ENCODE measurements at places on chromosomes 6 and 20. TPM values are rescaled to one million over a fixed set of nuclear protein-coding genes. Genes with fewer than 3 reads are reported as not detected.

DNA sequence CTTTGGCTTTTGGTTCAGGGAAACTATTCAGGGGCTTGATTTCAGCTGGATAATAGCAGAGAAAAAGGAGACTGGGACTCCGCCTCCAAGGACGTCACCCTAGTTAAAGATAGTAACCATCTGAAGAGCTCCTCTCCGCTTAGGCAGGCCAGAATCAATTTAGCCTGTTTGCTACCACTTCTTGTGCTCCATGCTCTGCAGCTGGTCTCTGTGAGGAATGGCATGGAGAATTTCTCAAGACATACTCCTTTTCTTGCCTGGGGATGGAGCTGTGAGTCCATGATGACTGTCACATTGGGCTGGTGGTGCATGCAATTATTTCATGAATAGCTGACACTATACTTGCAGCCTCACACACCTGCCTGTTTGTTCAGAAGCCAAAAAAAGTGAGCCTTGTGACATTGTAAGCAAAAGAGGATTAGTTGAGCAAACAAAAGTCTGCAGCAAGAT lies 61.4 kb downstream of the TXLNB start:
- no peak for DNase-seq

DNA sequence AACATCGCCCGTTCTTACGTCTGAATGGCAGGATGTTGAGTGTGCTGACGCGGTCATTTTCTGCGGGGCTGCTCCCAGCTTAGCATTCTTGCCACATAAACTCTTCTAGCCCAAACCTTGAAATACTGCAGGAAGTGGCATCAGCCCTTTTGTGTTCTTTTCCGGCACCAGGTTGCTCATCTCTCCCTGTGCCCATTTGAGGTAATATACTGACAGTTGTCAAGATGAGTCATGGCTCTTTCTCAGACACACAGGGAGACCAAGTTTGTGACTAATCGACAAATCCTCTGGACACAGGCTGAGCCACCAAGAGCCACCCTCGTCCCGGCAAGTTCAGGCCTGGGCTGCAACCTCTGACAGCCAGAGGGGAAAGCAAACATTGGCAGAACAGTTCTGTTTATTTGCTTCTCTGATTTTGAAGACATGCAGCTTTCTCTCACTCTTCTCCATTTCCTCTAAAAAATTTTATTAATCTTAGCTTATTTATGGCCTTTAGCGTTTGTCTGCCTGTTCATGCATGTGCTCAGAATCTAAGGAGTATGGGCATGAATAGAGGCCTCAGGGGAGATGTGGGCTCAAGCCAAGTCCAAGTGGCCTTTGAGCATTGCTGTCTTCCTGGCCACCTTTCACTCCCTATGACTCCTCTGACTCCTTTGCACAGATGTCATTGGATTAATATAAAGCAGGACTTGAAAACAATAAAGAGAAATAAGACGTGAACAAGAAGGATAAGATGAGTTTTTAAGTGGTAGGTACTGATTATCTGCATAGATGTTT lies 328.2 kb upstream of the JAG1 start:
- DNase-seq: peak; percentile 0

GRCh38 chr6:15996030-15996429 lies 132.9 kb upstream of the MYLIP start:
- DNase-seq: no peak

- no peak for DNase-seq
These were observed 93.7 kb upstream of the EDN1 start for GRCh38 chr6:12196326-12196936.

DNA sequence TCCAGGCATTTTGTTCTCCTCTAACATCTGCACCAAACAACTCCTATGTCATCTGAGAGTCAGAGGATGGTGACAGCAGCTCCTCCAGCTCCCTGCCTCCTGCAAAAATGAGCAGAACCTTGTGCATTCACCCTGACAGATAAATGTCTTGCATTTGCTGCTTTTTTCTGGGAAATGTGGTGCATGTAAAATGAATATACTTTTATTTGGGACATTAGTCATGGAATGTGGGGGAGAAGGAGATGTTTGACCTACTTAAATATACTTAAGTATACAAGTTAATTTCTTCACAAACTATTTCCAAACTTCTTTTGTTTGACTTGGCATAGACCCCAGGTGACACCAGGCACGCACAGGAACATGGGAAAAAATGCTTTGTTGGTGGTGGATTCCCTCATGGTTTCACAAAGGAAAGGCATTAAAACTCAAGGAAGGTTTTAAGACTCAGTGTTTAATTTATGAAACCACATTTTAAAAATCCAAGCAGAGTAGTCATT lies 181.8 kb upstream of the MCHR2 start:
- DNase-seq: no peak

GRCh38 chr6:115717062-115717461 lies 343.6 kb downstream of the FRK start:
- DNase-seq: no peak

- no peak for DNase-seq
These were observed 10.9 kb downstream of the SPAG4 start for GRCh38 chr20:35626386-35627001.

DNA sequence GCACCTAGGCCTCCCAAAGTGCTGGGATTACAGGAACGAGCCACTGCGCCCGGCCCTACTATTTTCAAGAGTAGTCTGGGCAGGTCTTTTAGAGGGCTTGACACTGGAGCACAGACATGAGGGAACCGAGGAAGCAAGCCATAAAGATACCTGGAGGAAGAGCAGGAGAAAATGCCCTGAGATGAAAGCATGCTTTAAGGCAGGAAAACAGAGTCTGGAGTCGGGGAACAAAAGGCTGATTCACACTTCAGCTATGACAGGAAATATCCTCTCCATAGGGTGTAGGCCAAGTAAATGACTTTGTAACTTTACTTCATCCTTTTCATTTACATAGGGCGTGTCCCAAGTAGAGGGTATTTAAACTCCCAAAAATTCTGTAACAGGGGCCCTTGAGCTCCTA lies 4.3 kb upstream of the SERINC3 start:
- no peak for DNase-seq

- no peak for DNase-seq
These were observed 14.2 kb downstream of the COL19A1 start for GRCh38 chr6:69880601-69881000.

DNA sequence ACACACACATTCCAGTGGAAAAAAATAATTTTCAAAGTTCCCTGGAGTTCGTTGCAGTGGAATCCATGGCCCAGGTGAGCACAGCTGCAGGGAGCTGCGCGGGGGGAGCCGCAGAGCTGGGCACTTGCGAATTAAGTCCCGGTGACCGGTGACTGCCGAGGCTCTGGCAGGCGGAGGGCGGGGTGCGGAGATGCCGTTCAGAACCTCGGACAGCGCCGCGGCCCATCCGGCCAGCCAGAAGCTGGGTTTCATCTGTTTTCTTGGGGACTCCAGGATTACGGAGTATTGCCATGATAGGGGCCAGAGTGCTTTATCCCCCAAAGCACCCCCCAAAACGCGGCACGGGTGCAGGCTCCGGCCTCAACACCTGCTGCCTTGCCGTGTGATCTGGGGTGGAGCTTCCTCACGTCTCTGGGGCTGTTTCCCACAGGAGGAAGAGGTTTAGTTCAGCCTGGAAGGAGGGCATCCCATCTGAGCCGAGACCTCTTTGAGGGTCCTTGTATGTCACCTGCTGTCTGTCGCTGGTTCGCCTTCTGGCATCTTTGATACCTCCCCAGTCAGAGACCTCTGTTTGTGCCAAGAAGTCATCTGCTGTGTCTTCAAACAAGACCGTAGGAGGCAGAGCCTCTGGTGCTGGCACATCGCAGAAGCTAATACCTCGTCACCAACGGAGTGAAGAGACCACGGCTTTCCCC lies 99.4 kb downstream of the YTHDF1 start:
- no peak for DNase-seq

DNA sequence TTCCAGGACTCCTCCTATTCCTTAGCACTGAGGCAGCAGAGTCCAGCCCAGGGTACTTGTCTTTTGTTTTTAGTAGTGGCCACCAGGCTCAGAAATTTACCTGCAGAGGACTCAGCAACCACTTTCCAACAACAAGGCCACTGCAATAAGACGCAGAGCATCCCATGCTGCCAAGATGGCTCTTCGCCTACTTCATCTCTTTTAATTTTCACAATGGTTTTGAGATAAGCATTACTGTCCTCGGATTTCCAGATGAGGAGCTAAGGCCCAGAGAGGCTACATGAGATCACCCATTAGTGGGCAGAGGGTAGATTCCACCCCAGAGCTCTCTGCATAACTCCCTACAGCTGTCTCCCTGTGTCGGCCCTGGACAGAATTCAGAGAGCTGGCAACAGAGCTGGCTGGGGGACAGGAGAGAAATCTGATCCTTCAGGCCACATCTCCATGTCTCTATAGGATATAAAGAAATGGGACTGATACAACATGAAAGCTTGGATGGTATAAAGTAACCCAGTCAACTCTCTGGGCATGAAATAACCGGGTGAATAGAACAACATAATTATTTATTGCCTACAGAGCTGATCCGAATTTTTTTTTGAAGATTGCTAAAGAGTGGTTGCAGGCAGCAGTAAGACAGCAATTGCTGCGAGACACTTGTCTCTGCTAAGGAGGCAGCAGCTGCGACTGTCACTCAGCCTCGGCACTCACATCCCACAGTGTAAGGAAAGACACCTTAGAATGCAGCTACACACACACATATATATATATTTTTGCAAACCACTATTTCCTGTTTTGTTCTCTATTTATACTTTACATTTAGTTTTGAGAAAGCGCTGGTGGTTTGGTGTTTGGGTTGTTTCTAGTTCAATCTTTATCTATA lies 37.2 kb downstream of the SCML4 start:
- no peak for DNase-seq

- no peak for DNase-seq
These were observed 78.3 kb downstream of the FOXO3 start for GRCh38 chr6:108638993-108639392.

- no peak for DNase-seq
These were observed 252.4 kb downstream of the GMDS start for GRCh38 chr6:1993042-1993441.

- no peak for DNase-seq
These were observed 67.4 kb downstream of the CNBD2 start for GRCh38 chr20:36035745-36036144.

DNA sequence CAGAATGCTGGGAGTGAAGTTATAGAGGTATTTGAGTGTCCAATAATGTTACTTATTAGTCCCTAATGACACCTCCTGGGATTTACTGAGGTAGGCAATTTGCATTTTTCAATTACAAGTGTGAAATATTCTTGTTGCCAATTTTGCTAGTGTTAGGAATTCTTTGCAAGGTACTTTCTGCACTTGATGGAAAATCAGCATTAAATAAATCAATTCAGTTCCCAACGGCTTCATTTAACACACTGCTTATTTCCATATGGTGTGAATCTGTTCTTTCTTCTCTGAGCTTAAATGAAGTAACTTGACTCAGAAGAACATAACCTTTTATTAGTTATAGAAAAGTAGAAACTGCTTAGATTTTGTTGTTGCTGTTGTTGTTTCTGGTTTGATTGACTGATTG lies 21.2 kb downstream of the CCN2 start:
- DNase-seq: no peak

- no peak for DNase-seq
These were observed 6.3 kb upstream of the WFDC13 start for GRCh38 chr20:45695496-45695895.

DNA sequence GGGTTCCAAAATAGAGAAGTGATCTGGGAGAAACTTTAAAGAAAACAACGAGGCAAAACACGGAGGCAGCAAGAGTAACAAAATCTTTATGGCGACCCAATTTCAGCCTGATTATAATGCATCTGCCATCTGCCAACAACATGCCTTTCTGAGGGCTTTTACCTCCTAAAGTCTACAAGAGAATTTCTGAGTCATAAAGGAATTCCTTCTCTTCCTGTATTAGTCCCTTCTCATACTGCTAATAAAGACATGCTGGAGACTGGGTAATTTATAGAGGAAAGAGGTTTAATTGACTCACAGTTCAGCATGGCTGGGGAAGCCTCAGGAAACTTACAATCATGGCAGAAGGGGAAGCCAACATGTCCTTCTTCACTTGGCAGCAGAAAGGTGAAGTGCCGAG lies 226.6 kb downstream of the HACE1 start:
- no peak for DNase-seq

DNA sequence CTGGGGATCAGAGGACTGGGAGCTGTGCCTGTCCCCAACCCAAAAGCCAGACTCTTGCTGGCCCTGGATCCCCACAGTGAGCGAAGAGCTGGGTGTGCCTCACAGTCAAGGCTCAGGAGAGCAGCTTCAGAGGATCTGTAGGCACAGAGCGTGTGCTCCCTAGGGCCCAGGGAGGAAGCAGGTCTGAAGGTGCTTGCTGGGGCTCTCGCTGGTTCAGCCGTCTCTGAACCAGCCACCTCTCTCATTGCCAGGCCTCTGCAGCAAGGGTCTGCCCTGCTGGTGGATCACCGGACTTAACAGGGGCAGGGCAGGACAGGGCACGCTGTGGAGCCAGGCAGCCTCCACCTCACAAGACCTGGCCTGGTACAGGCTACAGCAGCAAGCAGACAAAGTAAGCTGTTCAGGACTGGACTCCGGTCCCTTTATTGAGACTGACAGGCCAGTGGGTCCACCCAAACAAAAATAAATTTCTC lies 13.8 kb downstream of the PCIF1 start:
- no peak for DNase-seq

DNA sequence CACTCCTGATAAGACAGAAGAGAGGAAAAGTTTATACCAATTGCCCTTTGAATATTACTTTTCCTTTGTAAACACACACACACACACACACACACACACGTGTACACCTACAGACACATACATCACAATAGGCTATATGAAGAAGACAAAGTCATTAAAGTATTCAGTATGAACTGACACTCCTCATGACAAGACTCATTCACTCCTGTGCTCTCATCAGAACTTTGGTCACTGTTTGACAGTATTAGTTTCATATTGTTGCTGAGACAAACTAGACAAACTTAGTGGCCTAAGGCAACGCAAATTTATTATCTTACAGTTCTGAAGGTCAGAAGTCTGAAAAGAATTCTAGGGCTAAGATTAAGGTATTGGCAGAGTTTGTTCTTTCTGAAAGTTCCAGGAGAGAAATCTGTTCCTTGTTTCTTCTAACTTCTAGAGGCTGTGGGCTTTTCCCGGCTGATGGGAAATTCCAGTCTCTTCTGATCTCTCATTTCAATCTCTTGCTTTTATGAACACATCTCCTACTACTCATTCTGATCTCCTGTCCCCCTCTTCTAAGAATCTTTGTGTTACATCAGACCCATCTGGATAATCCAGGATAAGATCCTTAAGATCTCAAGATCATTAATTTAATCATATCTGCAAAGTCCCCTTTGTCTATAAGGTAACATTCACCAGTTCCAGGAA lies 171.3 kb downstream of the HACE1 start:
- DNase-seq: no peak

GRCh38 chr6:13539572-13539971 lies 34.8 kb upstream of the SIRT5 start:
- no peak for DNase-seq

The MAPK13 gene
- 136 TPM for total RNA-seq

The TPBG gene
- total RNA-seq: 18.2 TPM

The LY6G6F gene
- total RNA-seq: not detected

The MCHR2 gene
- total RNA-seq: not detected

The LTB gene
- total RNA-seq: 1.5 TPM

The NEDD9 gene
- 9.1 TPM for total RNA-seq

The EPB41L1 gene
- total RNA-seq: 39.1 TPM

The TFEB gene
- 7.0 TPM for total RNA-seq

The IPCEF1 gene
- total RNA-seq: 4.8 TPM

The SSTR4 gene
- total RNA-seq: not detected

The GPX5 gene
- total RNA-seq: not detected

All from esophagus squamous epithelium (tissue), 5 donors.